ENCODE measurements at places on chromosomes 7 and 10.

- H3K27ac ChIP-seq = no peak overlapping the region
- H3K4me3 ChIP-seq = no peak overlapping the region
- no peaks in the 10 kb centered on the region for H3K36me3 ChIP-seq
- no peak for DNase-seq
- no peaks in the 10 kb centered on the region for H3K27me3 ChIP-seq
- no peaks in the 10 kb centered on the region for H3K4me1 ChIP-seq
These were observed 65.2 kb downstream of the ELFN1 start for GRCh38 chr7:1735262-1735661.

DNA sequence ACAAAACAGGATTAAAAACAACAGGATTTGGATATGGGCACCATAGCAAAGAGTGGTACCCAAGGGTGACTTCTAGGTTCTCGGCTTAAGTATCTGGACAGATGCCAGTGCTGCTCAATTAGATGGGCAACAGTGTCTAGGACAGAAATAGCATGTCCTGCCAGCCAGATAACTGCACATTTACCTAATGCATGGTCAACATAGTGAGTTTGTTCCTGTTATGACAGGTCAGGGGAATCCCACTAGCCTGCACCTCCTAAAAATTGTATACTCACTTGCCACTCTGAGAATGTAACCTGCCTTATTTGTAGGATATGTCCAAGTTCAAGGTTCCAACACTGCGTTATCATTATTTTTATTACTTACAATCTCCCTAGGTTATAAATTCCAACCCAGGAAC is 471.7 kb downstream of the GRM8 start:
- H3K27ac ChIP-seq = no peak overlapping the region
- no peaks in the 10 kb centered on the region for H3K4me1 ChIP-seq
- H3K4me3 ChIP-seq = no peak overlapping the region
- H3K36me3 ChIP-seq = no peaks in the 10 kb centered on the region

DNA sequence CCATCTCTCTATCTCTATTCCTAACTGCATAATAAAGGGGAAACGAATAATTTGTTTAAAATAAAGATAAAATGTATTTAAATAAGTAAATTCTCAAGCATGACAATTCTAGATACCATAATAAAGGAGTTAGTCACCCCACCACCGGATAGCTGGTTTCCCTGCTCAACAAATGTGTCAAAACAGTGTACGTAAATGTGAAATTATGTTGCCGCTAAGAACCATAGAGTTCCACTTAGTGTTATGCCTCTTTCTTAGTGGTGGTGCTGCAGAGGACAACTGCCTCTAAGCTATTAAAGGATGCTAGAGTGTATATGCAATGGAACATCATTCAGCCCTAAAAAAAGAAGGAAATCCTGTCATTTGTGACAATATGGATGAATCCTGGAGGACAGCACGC is 42.4 kb downstream of the SMKR1 start:
- no peak overlapping the region for H3K4me3 ChIP-seq
- DNase-seq = no peak
- H3K36me3 ChIP-seq = no peaks in the 10 kb centered on the region
- H3K27ac ChIP-seq = no peak overlapping the region
- H3K27me3 ChIP-seq = no peaks in the 10 kb centered on the region

DNA sequence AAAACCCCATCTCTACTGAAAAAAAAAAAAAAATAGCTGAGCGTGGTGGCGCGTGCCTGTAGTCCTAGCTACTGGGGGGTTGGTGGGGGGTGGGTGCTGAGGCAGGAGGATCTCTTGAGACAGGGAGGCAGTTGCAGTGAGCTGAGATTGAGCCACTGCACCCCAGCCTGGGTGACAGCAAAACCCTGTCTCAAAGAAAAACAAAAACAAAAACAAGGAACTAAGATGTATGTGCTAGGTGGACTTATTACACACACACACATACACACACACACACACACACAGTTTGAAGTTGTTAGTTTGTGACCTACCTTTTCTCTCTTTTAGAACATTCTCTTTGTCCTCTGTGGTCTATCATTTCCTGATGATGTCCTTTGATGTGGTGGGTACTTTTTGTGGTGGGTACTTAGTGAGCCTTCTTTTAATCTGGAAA is 53.5 kb downstream of the EXOC6 start:
- H3K4me3 ChIP-seq = no peak overlapping the region
- no peak for DNase-seq
- H3K4me1 ChIP-seq = peaks cover 4% of the 10 kb centered on the region
- peak overlapping the region; percentile 5 for H3K27ac ChIP-seq
